CD8-positive, alpha-beta T cell (primary cell): ENCODE measurements at places on chromosomes 1 and 21.

DNA sequence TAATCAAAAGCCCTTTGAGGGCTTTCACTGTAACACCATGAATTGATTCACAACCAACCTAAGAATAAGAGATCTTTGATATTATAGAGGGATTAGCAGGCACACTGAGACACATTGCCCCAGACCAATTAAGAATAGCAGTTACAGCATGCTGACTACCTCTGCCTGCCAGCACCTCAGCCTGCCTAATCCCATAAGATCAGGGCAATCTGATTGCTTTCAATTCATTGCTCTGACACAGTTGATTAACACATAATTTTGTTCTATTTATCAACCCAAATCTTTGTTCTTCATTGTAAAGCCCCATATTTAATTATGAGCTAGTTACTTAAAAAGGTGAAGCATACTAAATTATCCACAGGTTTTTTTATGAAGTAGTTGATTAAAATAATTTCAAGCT is 548.8 kb upstream of the ZP4 start:
- no peak for DNase-seq

DNA sequence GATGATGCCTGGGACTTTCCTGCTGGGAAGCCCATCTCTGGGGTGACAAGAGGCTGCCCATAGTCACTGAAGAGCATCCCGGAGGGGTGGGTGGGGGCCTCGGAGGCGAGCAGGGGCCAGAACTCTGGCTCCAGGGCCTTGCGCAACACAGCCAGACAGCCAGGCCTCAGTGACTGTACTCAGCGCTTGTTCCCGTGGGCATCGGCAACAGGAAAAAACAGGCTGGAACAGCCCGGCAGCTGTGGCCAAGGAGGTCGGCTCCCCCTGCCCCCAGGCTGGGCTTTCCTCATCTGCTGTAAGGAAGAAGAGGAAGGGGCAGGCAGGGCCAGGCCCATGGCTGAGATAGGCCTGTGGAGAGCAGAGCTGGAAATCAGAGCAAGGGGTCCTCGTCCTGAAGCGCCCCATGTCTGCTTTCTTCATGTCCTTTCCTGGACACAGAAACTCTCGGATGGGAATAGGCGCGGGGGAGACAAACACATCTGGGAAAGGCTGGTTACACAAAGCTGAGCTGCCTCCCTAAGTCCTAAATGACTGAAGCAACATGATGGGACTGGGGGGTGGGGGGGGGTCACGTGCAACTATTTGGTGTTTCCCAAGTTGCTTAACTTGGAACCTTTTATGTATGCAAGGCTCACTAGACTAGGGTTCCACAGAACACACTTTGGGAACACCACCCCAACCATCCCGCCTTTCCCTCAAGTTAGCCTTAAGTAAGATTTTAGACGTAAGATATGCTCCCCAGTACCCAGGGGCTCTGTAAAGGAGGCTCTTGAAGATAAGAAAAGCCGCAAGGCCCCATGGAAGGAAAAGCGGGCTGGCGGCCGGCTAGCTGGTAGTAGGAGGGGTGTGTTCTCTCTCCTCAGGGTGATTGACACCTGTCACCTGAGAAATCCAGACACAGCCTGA is 30.7 kb downstream of the HSPG2 start:
- no peak for DNase-seq

GRCh38 chr1:26161415-26162219 is 2.7 kb downstream of the FAM110D start:
- peak; percentile 52 for DNase-seq

- DNase-seq = no peak
Measured at GRCh38 chr1:22179197-22179803, 36.4 kb upstream of the WNT4 start.

GRCh38 chr1:61486783-61487536 is 238.0 kb downstream of the TM2D1 start:
- no peak for DNase-seq

DNA sequence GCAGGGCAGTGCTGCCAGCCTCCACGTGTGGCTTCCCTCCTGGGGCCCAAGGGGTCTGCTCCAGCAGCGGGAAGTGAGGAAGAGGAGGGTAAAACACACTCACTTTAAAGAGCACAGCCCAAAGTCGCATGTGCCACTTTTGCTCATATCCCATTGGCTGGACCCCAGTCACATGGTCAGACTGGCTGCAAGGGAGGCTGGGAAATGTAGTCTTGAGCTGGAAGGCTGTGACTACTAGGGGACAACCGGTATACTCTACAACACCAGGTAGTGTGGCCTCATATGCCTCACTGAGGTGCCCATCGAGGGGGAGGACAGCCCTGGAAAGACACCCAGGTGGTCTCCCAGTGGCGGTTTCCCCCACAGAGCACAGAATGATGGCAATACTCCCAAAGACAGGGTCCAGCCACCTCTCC is 45.2 kb downstream of the CAMK2N1 start:
- DNase-seq = no peak

- no peak for DNase-seq
Measured at GRCh38 chr1:215719552-215719951, 152.4 kb downstream of the KCTD3 start.

DNA sequence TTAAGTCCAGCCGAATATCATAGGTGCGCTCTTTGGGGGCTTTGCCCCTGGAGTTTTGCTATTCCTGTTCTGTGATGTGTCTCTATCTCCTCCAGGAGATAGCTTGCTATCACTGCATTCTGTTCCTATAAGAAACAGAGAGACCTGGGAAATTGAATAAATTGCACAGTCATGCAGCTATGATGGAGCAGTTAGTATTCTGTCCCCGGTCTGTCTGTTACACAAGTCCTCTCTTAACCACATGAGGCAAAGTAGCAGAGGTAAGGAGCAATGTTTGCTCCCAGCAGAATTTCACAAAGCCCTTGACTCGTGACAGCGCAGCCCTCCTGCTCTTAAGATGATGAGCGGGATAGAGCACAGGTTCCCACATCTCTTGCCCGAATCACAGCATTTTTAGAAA is 63.9 kb upstream of the GRHL3 start:
- DNase-seq = no peak

DNA sequence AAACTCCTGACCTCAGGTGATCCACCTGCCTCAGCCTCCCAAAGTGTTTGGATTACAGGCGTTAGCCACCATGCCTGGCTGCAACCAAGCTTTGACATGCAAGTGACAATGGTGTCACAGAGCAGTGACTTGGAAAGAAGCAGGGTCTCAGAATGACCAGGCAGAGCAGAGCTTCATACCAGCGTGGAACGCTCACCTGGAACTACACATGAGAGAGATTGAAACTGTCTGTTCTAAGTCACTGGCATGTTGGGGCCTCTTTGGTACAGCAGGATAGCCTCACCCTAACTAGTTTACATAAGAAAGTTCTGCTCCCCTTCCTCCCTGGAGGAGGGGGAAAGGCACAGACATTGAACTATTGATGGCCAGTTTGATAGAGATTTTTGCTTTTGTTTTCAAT is 47.5 kb upstream of the ITPKB start:
- no peak for DNase-seq

DNA sequence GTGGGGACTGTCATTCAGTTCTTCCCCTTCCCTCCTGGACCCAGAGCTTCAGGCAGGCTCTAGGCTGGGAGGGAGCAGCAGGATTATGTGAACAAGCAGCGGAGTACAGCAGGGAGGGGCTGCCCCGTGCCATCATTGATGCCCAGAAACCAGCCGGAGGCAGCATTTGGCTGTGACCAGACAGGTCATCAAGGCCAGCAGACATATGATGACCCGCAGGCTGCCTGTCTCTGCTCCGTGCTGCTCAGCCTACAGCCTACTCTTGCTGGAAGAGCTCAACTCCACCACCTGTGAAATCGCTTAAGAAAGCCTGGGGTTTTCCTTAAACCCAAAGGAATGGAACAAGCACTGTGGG is 4.9 kb downstream of the KLHL21 start:
- no peak for DNase-seq

GRCh38 chr1:178500091-178500770 is 3.5 kb upstream of the CLEC20A start:
- no peak for DNase-seq

DNA sequence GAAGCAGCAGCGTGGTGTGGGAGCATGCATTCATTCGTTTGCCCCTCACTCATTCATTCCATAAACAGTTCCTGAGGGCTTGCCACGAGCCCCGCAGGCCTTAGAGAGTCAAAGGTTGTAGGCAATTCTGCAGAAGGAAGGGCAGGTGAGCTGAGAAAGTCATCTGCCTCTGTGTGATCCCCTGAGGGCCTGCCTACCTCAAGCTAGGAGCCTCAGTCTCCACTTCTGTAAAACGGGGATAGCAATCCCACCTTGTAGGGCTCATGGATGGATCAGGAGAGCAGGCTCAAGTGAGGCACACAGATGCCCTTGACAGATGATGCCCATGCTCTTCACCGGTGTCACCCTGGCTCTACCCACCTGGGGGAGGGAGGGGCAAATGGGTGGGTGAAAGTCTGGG is 26.6 kb upstream of the ALDH4A1 start:
- DNase-seq = no peak

DNA sequence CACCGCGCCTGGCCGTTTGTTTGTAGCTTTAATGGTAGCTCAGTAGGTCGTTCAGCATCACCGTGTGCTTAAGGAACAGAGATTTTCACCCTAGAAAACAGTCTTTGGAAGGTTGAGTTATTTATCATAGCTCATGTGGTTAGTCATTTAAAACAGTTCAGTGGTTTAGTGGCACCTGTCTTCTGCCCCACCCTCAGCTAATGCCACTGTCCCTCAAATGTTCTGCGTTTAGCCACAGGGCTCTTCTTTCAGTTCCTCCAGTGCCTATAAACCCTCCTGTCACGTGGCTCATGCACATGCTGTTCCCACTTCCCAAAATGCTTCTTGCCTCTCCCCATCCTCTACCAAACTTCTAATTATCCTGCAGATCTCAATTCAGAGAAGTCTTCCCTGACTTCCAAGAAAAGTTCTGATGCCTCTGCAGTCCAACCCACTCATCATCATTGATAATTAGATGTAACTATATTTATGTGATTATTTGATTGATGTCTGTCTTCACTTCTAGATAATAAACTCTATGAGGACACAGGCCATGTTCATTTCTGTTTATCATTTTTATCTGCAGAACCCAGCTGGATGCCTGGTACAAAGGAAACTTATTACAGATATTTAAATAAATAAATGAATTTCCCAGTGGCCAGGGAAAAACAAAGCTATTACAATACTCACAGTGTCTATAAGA is 14.4 kb upstream of the DIPK1A start:
- no peak for DNase-seq

DNA sequence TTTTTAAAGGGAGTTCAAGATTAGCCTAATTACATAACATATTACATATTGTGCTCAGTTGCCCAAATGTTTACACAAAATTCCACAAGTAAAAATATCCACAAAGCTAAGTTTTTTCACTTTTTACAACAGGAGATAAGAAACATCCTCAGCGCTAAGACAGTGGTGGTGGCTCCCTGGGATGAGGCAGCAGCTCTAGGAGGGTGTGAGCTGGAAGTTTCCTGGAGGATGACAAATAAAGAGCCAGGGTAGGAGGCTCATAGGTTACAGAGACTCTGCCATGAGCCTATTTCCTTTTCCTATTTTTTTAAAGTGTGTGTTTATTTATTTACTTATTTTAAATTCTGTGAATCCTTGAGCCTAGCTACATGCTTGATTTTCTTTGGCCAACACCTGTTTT is 91.7 kb downstream of the COL24A1 start:
- no peak for DNase-seq

DNA sequence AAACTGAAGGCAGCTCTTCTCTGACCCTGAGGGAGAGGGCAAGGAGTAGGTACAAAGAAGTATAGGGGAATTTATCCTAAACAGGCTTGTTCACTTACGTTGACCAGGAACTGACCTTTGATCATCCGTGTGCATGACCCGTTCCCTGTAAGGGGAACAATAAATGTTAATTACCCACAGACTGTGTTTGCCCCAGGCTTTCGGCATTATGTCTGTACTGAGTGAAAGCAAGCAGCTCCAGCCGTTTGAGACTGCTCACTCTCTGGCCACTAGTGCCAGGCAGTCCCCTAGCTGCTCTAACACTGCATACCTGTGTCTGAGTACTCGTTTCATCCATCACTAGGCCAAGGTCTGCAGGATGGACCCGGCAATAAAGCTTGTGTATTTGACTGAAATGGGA is 1365.3 kb downstream of the NCAM2 start:
- DNase-seq = no peak
